ENCODE measurements at places on chromosomes 5 and 9. TPM values are rescaled to one million over a fixed set of nuclear protein-coding genes. Genes with fewer than 3 reads are reported as not detected.

Gene PAPPA
- total RNA-seq: 0.20 TPM

Gene ADAMTSL2
- total RNA-seq: not detected

Gene PCDHGC5
- not detected for total RNA-seq

Gene SLC34A3
- not detected for total RNA-seq

Gene SOHLH1
- 0.29 TPM for total RNA-seq

Measured in K562 (cell line).